HTR-8/SVneo (cell line): ENCODE measurements at places on chromosomes 12 and 14.

GRCh38 chr12:45914090-45914489, 76.3 kb downstream of the SCAF11 start:
- DNase-seq: peak; percentile 32

GRCh38 chr12:54277823-54278276, 2.1 kb downstream of the CBX5 start:
- DNase-seq: no peak

GRCh38 chr12:100798286-100799160, 3.9 kb downstream of the ANO4 start:
- no peak for DNase-seq

DNA sequence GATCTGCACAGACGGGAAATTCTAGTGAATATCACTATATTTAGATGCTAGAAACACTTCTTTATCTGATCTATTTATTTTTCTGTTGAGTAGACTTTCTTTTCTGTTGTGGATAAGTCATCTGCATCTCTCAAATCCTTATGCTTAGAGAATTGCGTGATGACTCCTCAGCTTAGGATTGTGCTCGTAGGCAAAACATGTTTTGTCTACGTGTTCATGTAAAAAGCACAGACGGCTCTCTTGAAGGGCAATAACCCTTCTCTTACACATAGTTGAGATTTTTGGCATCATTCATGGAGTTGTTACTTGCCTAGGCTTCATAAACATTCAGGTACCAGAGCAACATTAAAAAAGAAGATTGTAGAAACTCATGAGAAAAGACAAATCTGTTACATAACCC, 18.6 kb downstream of the PPFIBP1 start:
- peak; percentile 71 for DNase-seq

DNA sequence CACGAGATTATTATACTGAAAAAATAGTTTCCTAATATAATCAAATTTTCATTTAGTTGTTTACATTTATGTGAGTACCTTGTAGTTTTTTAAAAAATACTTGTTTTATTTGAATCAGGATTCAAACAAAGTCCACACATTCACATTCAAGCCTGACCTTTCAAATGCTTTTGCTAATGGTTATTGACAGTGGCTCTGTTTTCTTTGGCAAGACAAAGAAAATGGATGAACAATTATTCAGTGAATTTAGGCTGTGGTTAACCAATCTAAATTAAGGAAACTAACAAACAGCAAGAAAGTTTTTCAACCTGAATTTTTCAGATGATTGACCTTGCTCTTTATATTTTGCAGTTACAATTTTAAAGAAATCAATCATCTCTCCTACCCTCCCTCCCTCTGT, 9.7 kb downstream of the SLC4A8 start:
- no peak for DNase-seq

GRCh38 chr12:617304-617915, 45.8 kb downstream of the NINJ2 start:
- DNase-seq: no peak

GRCh38 chr12:109120095-109120494, 3.7 kb downstream of the ACACB start:
- no peak for DNase-seq

DNA sequence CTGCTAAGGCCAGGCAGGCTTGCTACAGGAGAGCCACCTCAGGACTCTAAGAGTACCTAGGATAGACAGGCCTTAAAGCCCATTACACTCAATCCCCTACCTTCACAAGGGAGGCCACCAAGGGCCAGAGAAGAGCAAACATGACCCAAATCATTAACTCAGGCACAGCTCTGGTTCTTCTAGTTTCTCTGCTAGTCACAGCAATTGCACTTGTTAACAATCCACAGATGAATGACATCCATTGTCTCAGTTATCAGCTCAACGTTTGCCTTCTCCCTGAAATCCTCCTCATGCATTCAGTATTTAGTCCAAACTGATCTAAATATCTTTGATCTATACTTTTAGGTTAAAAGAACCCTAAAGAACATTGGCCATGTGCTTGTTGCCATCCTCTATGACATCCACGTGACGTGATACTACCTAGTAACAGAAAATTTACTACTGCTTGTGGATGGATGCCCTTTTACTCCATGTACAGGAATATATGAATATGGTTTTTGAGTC, 164.5 kb downstream of the STXBP6 start:
- DNase-seq: no peak

- no peak for DNase-seq
Observed at GRCh38 chr12:19506497-19506896, 67.2 kb downstream of the AEBP2 start.

DNA sequence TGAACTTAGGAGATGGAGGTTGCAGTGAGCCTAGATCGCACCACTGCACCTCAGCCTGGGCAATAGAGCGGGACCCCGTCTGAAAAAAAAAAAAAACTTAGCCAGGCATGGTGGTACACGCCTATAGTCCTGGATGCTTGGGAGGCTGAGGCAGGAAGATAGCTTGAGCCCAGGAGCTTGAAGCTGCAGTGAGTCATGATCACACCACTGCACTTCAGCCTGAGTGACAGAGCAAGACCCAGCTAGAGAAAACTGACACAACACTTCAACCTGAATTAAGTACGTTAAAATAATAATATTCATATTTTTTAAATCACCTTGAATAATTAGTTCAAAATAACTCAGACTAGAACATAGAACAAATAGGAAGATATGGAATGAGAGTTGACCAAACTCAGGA, 5.7 kb upstream of the CATSPERB start:
- no peak for DNase-seq

- DNase-seq: no peak
Observed at GRCh38 chr12:105805730-105806399, 332.9 kb downstream of the NUAK1 start.

DNA sequence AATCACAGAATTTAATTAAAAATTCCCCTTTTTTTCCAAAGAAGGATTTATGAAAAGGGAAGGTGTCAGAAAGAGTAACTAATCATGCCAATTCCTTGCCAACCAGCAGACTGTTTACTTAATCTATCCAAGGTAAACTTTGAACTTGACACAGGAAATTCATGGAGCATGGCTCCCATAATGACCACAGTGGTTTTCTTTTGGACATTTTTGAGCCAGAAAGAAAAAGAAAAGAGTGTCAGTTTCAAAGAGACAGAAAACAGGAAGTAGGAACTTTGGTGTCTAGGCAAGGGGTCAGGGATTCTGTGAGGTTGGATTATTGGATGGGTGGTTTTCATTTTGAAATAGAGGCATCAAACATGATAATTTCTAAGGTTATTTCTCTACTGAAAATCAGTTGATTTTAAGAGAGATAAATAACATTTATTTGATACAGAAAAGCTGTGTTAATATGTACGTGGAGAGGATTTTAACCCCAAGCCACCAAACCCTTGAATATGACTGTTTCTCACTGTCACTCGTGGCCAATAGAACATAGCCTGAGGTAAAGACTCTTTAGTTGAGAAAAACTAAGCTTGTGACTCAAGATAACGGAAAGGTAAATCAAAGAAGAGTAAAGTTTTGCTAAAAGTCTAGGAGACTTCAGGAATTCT, 196.1 kb downstream of the TTC6 start:
- no peak for DNase-seq

DNA sequence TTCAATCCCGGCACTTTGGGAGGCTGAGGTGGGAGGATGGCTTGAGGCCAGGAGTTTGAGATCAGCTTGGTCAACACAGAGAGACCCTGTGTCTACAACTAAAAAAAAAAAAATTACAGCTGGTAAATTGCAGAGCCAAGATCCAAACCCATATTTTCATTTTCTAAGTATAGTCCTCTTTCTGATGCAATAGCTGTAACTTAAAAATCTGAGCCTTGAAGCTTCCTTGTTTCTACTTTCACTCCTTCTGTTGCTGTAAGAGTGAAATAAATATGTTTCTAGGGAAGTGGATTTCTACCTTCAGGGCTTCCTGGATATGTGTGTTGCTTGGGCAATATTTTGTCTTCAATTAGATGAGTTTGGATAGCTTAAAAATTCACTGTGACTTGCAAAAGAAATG, 42.0 kb upstream of the PRICKLE1 start:
- no peak for DNase-seq

DNA sequence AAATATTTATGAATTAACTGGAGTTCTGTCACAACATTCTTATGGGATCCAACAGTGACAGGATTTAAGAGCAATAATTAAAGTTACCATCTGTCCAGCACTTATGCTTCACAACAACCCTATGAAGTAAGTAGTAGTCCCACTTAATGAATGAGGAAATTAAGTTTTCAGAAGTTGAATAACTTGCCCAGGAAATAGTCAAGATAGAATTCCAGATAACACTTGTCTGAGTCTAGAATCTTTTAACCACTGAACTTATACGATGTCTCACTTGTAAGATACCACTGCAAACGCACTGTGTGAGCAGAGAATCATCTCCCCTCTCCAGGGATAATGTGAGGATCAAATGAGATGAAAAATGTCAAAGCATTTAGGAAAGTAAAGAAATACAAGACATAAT, 3.3 kb upstream of the TTC9 start:
- no peak for DNase-seq

DNA sequence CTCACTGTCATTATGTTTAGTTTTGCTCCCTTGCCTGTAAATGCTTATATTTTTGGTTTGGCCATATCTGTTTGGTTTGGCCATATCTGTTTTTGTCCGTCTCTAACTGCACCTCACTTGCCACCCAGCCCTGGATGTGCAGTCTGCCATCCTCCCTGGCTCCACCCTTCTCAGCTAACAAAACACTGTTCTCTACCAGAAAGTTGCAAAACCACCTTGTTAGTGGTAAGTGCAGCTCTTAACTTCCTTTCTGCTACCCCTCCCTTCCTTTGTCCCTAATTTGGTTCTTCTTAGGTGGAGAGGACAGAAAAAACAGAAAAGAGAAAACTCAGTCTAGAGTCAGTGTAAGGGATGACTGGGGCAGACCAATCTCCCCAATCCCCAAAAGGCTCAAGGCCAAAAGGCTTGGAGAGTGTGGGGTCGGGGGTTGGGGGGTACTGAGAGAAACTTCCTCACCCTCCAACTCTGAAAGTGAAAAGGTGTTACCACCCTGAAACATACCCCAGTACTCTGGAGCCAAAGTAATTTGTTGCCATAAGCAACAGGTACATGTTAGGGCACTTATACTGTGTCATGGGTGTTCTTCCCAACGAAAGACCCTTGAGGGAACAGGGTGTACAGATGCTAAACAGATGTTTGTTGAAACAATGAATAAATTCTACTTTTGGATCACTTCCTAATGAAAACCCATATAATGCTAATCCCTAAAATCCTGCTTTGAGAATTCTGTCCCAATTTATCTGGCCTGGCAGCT, 5.0 kb downstream of the BIN2 start:
- DNase-seq: no peak

- DNase-seq: no peak
Observed at GRCh38 chr12:117437516-117438255, 76.3 kb upstream of the NOS1 start.

DNA sequence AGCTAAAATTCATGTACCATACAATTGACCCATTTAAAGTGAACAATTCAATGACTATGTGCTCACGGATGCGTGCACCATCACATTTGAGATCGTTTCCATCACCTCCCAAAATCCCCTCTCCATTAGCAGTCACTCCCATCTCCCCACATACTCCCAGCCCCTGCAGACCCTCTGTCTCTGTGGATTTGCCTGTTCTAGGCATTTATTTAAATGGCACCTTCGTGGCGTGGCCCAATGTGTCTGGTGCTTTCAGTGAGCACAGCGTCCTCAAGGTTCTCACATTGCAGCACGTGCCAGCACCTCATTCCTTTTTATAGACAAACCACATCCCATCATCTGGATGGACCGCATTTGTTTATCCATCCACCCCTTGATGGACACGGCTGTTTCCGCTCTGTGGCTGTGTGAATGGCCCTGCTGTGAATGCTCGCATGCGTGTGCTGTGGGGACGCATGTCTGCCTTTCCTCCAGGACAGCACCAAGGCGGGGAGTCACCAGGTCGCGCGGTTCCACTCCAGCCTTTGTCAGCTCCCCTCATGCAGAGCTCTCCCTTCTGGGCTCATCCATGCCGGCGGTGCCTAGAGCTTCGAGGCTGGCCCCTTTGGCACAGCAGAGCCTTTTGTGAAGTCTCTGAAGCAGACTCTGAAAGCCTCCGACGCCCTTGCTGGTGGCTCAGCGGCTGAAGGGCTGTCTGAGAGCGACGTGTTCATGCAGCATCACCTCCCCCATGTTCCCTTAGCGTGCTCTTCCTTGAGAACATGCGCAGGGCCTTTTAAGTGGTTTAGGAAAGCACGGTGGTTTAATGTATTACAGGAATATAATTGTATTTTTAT, 184.4 kb downstream of the KIF26A start:
- no peak for DNase-seq

GRCh38 chr14:73717711-73718417, 3.7 kb upstream of the PNMA1 start:
- no peak for DNase-seq

DNA sequence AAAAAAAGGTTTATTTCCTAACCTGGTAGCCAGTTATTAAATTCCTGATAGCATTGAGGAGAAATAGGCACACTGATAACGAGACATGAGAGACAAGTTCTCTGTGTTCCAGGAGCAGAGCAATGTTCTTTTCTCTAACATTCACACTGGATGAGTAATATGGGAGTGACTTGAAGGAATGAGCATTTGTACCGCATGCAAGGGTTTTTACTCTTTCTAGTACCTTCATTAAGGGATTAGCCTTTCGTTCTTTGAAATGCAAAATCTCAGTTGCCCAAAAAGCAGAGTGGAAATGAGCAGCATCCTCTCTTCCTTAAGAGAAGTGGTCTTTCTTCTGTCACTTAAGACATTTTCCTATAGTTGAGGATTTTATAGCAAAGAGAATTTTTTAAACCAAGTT, 54.7 kb downstream of the FGD4 start:
- no peak for DNase-seq

- no peak for DNase-seq
Observed at GRCh38 chr14:56152221-56152620, 34.0 kb downstream of the PELI2 start.

DNA sequence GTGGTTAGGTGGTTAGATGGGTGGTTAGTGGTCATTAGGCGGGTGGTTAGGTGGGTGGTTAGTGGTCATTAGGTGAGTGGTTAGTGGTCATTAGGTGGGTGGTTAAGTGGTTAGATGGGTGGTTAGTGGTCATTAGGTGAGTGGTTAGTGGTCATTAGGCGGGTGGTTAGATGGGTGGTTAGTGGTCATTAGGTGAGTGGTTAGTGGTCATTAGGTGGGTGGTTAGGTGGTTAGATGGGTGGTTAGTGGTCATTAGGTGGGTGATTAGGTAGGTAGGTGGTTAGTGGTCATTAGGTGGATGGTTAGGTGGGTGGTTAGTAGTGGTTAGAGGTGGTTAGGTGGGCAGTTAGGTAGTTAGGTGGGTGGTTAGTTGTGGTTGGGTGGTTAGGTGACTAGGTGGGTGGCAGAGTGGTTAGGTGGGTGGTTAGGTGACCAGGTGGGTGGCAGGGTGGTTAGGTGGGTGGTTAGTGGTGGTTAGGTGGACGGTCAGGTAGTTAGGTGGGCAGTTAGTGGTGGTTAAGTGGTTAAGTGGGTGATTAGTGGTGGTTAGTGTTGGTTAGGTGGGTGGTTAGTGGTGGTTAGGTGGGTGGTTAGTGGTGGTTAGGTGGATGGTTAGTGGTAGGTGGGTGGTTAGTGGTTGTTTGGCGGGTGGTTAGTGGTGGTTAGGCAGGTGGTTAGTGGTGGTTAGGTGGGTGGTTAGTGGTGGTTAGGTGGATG, 8.0 kb upstream of the TMEM119 start:
- DNase-seq: no peak
